KG1 (cell line): ENCODE measurements at places on chromosomes 11 and 22.

DNA sequence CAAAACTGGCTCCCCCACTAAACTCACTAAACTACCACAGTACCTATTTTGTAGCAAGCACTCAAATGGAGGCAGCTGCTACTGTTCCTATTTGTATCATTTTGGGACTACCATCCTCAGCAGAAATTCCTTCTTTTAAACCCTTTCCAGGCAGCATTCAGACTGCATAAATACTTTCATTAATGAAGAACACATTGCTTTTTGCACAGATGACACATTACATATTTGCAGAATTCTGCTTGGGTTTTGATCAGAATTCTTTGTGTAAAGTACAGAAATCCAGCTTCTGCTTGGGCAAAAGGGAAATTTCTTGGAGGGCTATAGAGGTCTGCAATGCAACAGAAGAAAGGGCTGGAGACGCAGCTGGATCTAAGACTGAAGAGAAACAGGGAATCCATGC lies 24.2 kb downstream of the RBX1 start:
- DNase-seq = no peak

DNA sequence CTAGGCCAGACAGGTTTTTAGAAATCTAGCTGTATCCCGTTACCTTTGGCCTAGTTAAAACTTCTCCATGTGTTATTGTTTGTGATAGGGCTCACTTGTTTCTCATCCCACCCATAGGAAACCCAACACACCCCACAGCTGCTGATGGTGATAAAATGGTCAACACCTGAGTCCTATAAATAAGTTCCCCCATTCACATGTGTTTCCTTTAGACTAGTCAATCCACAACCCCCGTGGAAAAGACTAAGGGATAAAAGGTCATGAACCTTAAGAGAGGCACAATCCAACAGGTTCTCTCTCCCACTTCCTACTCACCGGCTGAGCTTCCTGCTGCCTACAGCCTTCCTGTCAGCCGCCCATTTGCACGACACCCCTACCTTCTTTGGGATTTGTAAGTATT lies 768.4 kb downstream of the JRKL start:
- no peak for DNase-seq

- DNase-seq = no peak
Observed at GRCh38 chr11:44149651-44150050, 54.2 kb downstream of the EXT2 start.

- DNase-seq = no peak
Observed at GRCh38 chr22:35578836-35579575, 38.1 kb downstream of the MB start.

DNA sequence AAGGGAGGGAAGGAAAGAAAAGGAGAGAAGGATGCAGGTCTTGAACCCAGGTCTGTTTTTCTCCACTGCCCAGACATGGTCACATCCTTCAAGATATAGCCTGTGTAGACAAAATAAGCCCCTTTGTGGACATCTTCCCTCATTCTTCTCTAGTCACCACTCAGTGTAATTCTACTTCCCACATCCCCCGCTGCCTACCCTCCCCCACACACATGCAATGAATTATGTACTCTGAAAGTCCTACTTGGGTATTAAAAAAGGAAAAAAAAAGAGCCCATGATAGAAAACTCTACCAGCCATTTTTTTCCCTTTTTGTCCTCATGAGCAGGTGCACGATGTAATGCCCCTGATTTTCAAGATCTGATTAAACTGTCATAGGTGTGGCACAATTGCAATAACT lies 346.0 kb downstream of the MN1 start:
- no peak for DNase-seq

GRCh38 chr11:130873761-130874160 lies 42.5 kb downstream of the SNX19 start:
- no peak for DNase-seq

GRCh38 chr22:22952531-22953280 lies 65.1 kb downstream of the IGLL5 start:
- DNase-seq = no peak

GRCh38 chr22:37230673-37231405 lies 13.2 kb downstream of the RAC2 start:
- no peak for DNase-seq
